MG63 (cell line): ENCODE measurements at places on chromosomes 6 and 20. TPM values are rescaled to one million over a fixed set of nuclear protein-coding genes. Genes with fewer than 3 reads are reported as not detected.

DNA sequence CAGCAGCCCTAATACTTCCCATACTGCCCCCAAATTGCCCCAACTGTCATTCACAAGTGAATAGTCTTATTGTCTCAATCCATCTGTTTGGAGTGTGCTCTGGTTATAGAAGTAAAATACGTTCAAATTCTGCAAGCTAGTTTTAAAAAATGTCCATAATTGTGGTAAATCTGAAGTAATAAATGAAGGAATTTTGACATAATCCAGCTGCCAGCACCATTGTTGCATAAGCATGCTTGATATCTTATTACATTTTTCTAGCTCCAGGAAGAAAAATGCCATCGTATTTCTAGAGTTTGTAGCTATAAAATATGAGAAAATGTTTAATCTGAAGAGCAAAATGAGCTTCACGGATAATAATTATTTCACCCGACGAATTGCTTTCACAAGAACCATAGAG lies 664.7 kb downstream of the RFPL4B start:
- DNase-seq, result no peak

- no peak for DNase-seq
Measured at GRCh38 chr6:167917551-167918154, 79.8 kb upstream of the KIF25 start.

Gene SRC
- 25.4 and 33.0 TPM in 2 replicates for total RNA-seq

DNA sequence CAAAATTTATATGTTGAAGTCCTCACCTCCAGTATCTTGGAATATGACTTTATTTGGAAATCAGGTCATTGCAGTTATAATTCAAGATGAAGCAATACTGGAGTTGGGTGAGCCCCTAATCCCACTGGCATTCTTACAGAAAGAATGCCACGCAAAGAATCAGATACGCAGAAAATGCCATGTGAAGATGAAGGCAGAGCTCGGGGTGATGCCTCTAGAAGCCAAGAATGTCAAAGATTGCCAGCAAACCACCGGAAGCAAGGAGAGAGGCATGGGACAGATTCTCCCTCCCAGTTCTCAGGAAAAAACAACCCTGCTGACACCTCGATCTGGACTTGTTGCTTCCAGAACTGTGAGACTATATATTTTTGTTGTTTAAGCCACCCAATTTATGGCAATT lies 273.4 kb upstream of the CITED2 start:
- no peak for DNase-seq

GRCh38 chr6:108187519-108187918 lies 21.7 kb downstream of the NR2E1 start:
- DNase-seq, result no peak

GRCh38 chr20:56229812-56230211 lies 18.7 kb upstream of the MC3R start:
- no peak for DNase-seq

GRCh38 chr6:160077526-160077925 lies 44.1 kb upstream of the SLC22A1 start:
- DNase-seq, result no peak
